ENCODE measurements at places on chromosomes 4 and X.

DNA sequence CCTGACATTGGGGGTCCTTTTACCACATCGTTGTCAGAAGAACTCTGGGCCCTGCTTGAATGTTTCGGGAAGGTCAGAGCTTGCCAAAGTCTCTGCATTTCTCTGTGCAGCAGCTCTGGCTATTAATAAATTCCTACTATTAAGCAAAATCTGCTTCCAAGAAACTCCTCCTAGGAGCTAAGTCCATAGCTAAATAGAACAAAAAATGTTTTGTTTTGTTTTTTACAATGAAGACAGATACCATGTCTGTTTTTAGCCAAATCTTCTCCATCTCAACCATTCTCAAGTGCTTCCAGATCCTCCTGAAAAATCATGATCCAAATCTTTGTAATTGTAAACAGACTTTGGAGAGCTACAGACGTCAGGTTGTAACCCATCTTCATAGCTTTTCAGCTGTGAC is 161.6 kb downstream of the SPATA18 start:
- DNase-seq, result no peak

DNA sequence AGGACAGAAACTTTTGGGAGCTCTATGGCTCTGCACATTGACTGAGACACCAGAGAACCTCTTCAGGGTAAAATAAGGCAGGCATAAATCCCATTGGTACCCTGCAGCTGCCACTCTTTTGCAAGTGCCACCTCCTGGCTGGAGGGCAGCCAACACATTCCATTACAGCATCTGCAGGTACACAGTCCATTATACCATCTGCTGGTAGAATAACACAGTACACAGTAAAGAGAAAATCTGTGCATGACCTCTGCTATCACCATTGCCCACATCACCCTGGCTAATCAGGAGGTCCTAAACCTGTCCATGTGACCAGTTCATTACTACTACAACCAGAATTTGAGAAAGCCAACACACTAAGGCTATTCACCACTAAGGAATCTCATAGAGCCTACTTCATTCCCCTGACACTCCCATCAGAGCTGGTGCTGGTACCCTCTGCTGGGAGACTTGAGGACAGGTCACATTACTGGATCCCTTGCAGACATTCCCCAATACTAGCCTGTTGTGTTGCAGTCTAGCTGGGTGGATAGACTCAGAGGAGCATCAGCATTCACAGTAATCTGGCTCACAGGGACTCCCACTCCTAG is 176.2 kb upstream of the TACR3 start:
- no peak for DNase-seq

DNA sequence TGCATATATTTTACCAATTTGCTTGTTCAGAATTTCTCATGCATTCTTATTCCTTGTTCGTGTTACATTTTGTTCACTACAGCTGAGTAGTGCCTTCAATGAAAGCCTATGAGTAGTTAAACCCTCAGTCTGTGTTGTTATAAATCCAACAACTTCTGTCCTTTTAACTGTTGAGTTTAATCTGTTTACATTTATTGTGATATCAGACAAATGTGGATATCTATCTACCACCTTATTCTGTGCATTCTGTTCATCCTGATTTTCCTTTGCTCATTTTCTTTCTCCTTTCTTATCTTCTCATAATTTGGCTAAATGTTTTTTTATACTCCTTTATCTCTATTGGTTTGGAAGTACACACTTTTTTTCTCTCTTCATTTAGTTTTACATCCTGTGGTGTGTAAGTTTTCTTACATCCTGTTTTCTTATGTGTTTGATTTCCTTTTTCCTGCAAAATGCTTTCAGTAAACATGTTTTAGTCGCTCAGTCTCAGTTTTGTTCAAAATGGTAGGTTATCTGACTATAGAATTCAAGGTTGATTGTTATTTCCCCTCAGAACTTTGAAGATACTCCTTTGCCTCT is 54.2 kb downstream of the CASP6 start:
- DNase-seq, result no peak

GRCh38 chr4:48027653-48028052 is 11.1 kb downstream of the NIPAL1 start:
- no peak for DNase-seq

DNA sequence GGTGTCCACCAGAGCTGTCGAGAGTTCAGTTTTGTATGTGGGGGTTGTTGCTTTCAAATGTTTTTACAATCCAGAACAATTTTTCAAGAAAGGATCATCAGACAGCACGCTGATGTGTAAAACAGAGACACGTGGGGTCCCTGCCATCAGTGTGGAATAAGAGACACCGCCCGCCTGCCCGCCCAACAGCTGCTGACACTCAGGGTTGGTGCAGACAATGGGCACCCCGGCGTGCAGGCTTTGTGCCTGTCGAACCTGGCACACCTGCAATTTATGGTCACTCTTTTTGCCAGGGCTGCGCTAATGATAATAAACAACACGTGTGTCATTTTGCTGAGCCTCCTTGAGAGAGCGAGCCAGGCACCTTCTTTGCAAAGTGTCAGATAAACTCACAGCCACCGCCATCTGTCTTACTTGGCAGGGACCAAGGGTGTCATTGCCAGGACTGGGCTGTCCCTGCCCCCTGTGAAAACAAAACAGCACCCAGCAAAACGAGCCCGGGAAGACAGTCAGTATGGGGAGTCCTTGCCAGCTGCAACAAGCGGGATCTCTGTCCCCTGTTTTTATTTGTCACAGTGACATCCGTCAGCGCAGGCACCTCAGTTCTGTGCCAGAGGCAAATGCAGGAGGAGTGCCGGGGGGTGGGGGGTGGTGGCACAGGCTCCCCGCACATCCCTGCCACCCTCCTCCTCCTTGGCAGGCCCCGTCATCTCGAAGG is 69.1 kb downstream of the PSAPL1 start:
- no peak for DNase-seq

DNA sequence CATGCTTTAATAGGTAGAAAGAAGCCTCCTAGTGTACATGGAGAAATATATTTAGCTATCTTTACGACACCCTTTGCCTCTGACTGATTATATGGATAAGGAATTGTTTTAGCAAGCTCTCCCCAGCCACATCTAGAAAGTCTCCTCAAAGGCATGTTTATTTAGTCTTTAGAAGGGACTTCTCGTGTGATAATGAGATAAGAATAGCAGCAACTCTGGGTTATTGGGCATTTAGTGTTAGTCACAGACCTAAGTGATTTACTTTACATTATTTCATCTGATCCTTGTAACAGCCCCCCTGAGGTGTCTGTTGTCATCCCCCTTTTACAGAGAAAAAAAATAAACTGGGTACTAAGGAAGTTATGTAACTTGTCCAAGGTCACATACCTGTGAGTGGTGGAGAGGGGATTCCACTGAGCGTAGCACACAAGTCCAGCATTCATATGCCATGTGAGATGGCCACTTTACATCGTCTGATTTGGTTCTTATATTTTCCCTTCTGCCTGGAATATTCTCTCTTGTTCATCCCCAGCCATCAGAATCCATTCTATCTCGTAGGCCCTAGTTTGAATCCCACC is 77.7 kb downstream of the TSPAN7 start:
- no peak for DNase-seq

GRCh38 chr4:26298198-26298947 is 22.4 kb upstream of the RBPJ start:
- no peak for DNase-seq

DNA sequence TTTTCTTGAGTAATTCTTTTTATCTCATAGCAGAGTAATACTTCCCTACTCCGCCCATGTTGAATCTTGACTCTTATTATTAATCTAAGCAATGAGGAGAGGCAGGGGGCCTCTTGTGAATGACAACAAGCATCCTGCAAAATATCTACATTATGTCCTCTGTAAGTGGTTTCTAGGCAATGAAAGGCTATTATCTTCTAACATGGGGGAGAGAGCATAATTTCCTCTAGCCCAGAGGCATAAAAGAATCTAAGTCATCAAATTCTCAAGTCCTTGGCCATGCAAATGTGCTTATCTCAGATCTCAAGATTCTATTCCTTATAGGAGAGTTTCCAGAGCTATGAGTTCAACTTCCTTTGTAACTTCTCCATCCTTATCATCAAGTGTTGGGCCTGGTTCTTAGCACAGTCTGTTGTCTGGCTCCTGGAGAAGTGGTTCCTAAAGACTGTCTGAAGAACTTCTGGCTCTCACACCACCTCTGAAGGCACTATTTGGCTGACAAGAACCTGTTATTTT is 423.1 kb upstream of the INTU start:
- no peak for DNase-seq

DNA sequence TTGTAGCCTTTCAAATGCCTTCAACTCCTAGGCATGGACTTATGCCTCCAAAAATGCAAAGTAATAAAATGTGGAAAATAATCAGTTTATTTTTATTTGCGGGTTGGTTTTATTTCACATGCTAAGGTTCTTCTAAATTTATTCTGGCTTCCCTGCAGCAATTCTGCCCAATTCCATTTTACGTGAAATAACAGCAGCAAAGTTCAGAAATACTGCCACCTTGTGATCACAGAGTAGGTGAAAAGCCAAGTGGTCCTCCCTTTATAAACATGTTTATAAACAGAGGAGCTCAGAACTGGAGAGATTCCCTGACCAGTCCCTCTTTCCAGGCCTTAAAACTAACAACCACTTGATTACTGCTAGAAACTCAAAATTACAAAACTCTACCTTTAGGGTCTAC is 14.7 kb upstream of the DCHS2 start:
- DNase-seq, result no peak

DNA sequence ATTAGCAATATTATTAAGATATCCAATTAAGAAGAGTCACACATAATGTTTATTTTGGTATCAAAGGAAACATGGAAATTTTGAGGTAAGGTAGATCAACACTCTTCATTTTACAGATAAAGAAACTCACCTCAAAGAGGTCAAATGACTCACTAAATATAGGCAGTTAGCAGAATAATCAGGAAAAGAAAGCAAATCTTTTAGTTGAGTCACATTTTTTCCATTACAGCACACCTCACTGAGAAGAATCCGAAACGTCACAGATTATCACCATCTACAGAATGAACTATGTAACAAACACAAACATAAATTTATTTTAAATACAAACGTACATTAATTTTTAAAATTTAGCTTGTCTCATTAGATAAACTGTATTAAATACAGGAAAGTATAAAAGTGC is 70.1 kb downstream of the TMEM47 start:
- no peak for DNase-seq

- DNase-seq, result no peak
Measured at GRCh38 chr4:79676705-79677104, 268.7 kb upstream of the GK2 start.

DNA sequence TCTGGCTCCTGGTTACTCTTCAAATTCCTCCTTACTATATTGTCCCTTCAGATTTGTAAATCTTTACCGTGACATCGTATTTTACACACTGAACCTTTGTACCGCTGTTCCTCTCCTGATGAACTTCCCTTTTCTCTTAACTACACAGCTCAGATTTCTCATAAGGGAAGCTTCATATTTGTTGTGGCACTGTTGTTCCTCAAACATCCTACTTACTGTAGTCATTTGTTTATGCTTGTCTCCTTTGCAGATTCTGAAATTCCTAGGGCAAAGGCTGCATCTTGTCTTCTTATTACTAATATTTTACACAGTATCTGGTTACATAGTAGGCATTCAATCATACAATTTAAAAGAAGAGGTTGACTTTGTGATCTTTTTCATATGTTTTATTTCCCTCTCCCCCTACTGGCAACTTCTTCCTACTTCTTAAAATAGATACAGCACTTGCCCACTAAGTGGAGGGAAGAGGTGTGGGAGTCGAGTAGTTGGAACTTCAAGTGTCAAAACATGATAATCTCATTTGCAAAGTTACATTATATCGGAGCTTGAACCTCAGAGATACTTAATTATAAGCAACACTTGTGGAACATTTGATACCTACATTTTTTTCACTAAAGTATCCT is 50.0 kb downstream of the TET2 start:
- DNase-seq, result peak; percentile 82

GRCh38 chr4:38105475-38106220 is 145.4 kb downstream of the PTTG2 start:
- DNase-seq, result no peak

GRCh38 chr4:41287005-41287404 is 30.3 kb downstream of the UCHL1 start:
- DNase-seq, result no peak

GRCh38 chr4:77930876-77931275 is 68.2 kb downstream of the MRPL1 start:
- DNase-seq, result no peak

- no peak for DNase-seq
Measured at GRCh38 chr4:186642530-186642929, 81.1 kb downstream of the FAT1 start.

DNA sequence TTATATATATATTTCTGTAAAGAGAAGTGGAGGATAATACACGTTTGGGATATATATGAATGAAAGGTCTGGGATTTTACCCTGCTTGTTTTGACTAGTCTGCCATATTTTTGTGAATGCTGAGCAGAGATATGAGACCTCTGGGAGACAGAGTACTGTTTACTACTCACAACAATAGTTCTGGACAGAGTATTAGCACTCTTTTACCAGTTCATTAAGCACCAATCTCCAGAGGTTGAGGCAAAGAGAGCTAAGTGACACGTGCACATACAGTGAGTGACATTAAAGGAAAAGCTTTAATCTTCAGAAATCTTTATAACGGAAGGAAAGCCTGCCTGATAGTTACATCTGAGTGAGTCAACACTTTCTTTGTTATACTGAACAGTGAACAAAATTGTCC is 1452.7 kb upstream of the TENM3 start:
- DNase-seq, result no peak

DNA sequence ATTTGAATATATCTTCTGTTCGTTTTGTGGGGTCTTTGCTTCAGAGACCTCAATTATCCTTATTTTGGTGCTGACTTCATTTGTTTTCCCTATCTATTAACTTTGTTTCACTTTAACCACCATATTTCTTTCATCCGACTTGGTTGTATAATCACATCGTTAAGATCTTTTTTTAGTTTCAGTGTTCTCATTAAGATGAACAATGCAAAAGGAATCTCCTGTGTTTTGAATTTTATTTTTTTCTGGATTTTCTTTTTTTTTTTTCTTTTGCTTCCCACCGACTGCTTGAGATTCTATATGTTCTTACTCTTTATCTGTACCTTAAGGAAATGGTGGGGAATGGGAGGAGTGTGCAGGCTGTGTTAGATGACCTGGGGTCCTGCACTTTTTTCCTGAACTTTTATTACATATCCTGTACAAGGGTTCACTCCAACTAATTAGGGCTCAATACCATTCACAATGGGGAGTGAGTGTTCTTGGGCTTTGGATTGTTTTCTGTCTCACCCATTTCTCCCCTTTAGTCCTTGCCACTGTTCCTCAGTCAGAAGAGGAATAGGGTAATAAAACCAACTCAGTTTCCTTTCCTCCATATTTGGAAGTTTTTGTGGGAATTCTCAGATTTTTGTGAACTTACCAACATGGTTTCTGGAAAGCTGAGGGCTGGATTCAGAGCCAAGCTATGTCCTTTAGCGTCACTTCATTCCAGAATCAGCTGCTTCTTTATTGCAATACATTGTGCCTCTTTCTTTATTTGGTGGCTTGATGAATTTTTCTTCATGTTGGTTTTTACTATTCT is 43.2 kb upstream of the BMPR1B start:
- DNase-seq, result no peak

All from AML-193 (cell line).